ENCODE measurements at places on chromosomes 2 and 18. TPM values are rescaled to one million over a fixed set of nuclear protein-coding genes. Genes with fewer than 3 reads are reported as not detected.

DNA sequence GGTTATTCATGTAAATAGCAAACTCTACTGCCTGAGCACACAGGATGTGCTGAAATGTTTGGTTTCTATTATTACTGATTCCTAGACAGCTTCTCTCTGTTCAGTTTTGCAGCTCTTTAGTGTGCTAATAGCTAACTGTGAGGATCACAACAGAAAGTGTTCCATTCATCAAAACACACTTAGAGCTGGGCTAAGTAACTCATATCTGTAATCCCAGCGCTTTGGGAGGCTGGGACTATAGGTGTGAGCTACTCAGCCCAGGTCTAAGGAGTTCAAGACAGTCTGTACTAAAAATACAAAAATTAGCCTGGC is 63.2 kb downstream of the MOGAT1 start:
- DNase-seq = no peak
- peaks cover 14% of the 10 kb centered on the region for H3K4me1 ChIP-seq
- H3K4me3 ChIP-seq = no peak overlapping the region
- no peaks in the 10 kb centered on the region for H3K36me3 ChIP-seq
- H3K27ac ChIP-seq = no peak overlapping the region
- no peaks in the 10 kb centered on the region for H3K27me3 ChIP-seq

Gene CNTNAP5
- not detected for total RNA-seq

Gene MOCOS
- total RNA-seq = 0.11 TPM

Gene CYBRD1
- 100 TPM for total RNA-seq

Gene CHRND
- 0.19 TPM for total RNA-seq

- H3K27ac ChIP-seq = peak overlapping the region; percentile 60
- DNase-seq = peak; percentile 89
- H3K36me3 ChIP-seq = no peaks in the 10 kb centered on the region
- no peak overlapping the region for H3K4me3 ChIP-seq
- no peaks in the 10 kb centered on the region for H3K27me3 ChIP-seq
These were observed 16.4 kb upstream of the ARMC9 start for GRCh38 chr2:231181860-231182512.

DNA sequence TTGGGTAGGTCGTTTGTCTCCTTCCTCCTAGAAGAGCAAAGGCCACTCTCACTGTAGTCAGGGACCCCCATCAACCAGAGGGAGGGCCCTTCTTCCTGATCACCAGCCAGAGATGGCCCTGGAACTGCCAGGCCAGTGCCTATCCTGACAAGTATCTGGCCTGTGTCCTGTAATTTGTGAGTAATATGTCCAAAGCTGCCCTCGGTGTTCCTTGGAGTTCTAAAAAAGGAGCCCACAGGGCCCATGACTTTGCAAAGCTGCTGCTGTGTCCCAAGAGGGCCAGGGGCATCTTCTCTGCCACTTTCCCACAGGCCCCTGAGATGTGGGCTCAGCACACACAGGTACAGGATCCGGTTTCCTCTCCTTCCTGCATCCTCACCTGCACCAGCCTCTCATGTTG is 212.4 kb downstream of the SEPTIN10 start:
- H3K27ac ChIP-seq = no peak overlapping the region
- H3K36me3 ChIP-seq = no peaks in the 10 kb centered on the region
- no peak overlapping the region for H3K4me3 ChIP-seq
- H3K27me3 ChIP-seq = no peaks in the 10 kb centered on the region
- H3K4me1 ChIP-seq = no peaks in the 10 kb centered on the region

DNA sequence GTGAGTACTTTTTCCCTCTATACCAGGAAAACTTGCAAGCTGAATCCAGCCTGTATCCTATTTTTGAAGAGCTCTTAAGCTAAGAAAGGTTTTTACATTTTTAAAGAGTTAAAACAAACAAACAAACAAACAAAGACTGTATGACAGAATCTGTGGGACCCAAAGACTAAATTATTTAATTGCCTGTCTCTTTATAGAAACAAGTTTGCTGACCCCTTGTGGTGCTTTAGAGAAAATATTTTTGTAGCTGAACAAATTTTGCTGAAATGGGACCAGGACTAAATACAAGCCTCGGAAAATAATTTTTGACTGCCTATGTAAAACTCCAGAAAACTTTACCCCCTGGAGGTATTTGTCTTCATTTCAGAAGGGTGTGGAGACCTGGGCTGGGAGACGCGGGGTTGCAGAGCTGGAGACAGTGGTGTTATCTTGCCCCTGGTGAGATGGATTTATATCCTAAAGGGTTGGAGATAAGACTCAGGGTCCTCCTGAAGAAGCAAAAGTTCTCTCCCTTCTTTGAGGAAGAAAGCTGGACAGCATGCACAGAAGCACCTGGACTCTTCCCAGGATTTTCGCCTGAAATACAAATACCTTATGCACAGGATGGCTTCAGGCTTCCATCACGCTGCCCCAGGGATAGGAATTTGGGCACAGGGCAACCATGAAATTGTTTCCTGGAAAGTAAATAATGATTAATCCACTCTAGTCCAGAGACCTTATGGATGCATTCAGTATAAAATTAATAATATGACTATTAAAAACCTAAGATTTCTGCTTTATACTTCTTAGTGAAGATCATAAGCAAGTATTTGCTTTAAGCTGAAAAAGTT is 54.3 kb downstream of the TMX3 start:
- no peak for DNase-seq
- no peaks in the 10 kb centered on the region for H3K4me1 ChIP-seq
- H3K27ac ChIP-seq = no peak overlapping the region
- no peak overlapping the region for H3K4me3 ChIP-seq

GRCh38 chr2:190819840-190820301 is 60.8 kb upstream of the GLS start:
- H3K27ac ChIP-seq = no peak overlapping the region
- H3K4me1 ChIP-seq = peaks cover 8% of the 10 kb centered on the region
- no peaks in the 10 kb centered on the region for H3K27me3 ChIP-seq
- DNase-seq = no peak
- no peaks in the 10 kb centered on the region for H3K36me3 ChIP-seq
- H3K4me3 ChIP-seq = no peak overlapping the region

DNA sequence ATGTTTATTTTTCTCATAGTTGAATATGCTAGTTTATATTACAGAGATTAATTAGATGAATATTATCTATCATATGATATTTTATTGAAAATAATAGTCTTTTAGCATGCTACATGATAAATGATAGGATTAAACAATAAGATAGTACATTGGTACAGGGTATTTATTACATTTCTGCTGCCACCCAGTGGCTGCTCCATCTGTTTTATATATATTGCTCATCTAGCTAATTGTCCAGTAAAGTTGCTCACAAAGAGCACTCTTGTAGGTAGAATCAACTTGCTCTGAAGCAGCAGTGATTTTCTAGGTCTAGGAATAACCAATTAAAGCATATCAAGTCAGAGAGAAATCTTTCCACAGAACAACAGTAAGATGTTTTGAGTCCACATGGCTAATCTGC is 183.3 kb downstream of the ASXL3 start:
- H3K27me3 ChIP-seq = no peaks in the 10 kb centered on the region
- no peaks in the 10 kb centered on the region for H3K36me3 ChIP-seq
- no peak overlapping the region for H3K27ac ChIP-seq
- H3K4me3 ChIP-seq = no peak overlapping the region
- H3K4me1 ChIP-seq = no peaks in the 10 kb centered on the region
- no peak for DNase-seq

- no peak for DNase-seq
- H3K4me3 ChIP-seq = no peak overlapping the region
- H3K4me1 ChIP-seq = no peaks in the 10 kb centered on the region
- H3K27me3 ChIP-seq = no peaks in the 10 kb centered on the region
- H3K27ac ChIP-seq = no peak overlapping the region
- no peaks in the 10 kb centered on the region for H3K36me3 ChIP-seq
These were observed 76.8 kb upstream of the EPC2 start for GRCh38 chr2:148567716-148568115.

DNA sequence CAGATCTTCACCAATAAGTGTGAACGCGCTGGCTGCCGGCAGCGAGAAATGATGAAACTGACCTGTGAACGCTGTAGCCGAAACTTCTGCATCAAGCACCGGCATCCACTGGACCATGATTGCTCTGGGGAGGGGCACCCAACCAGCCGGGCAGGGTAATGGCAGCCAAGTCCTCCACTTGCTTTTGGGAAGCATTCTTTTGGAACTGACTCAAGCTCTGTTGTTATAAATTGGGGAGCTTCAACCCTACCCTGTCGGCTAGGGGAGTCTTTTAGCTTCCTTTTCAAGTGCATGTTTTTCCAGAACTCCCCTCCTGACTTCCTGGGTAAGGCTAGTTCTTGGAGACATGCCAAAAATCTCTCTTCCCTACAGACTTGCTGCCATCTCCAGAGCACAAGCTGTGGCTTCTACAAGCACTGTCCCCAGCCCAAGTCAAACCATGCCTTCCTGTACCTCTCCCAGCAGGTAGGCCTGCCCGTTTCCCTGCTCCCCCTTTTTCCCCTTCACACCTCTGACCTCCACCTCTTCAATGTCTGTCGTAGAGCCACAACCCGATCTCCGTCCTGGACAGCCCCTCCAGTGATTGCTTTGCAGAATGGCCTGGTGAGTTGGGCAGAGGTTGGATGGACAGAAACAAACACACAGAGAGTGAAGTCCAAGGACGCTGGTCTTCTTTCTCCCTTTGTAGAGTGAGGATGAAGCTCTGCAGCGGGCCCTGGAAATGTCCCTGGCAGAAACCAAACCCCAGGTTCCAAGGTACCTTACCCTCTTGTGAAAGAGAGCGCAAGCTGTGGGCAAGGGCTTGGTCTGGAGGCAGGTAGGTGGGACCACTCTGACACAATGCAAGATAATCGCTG is 1.5 kb downstream of the ZFAND2B start:
- H3K4me1 ChIP-seq = peaks cover 21% of the 10 kb centered on the region
- peak overlapping the region; percentile 78 for H3K4me3 ChIP-seq
- peak overlapping the region; percentile 98 for H3K27ac ChIP-seq
- DNase-seq = no peak
- H3K27me3 ChIP-seq = no peaks in the 10 kb centered on the region

GRCh38 chr2:18311420-18312195 is 248.8 kb downstream of the RDH14 start:
- no peak overlapping the region for H3K27ac ChIP-seq
- H3K27me3 ChIP-seq = no peaks in the 10 kb centered on the region
- no peak for DNase-seq
- H3K4me1 ChIP-seq = no peaks in the 10 kb centered on the region
- no peaks in the 10 kb centered on the region for H3K36me3 ChIP-seq

DNA sequence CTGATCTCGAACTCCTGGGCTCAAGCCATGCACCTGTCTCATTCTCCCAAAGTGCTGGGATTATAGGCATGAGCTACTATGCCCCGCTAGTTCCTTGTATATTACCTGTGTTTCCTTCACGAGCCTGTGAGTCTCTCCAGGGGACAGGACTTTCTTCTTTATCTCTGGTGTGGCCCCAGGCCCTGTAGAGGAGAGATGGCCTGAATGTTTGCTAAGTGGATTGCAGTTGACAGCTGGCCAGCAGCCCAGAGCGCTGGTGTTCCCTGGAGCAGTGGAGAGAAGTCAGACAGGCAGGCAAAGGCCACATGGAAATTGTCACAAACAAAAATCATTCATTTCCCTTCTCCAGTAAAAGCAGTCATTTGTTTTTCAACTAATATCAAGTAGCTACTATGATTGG is 17.9 kb downstream of the LPIN1 start:
- H3K27ac ChIP-seq = no peak overlapping the region
- H3K27me3 ChIP-seq = no peaks in the 10 kb centered on the region
- no peaks in the 10 kb centered on the region for H3K4me1 ChIP-seq
- no peak overlapping the region for H3K4me3 ChIP-seq

- no peak overlapping the region for H3K4me3 ChIP-seq
- H3K36me3 ChIP-seq = no peaks in the 10 kb centered on the region
- H3K27ac ChIP-seq = no peak overlapping the region
- no peaks in the 10 kb centered on the region for H3K4me1 ChIP-seq
- no peak for DNase-seq
- H3K27me3 ChIP-seq = no peaks in the 10 kb centered on the region
These were observed 356.9 kb downstream of the ZNF521 start for GRCh38 chr18:24995056-24995455.

- peak overlapping the region; percentile 94 for H3K27ac ChIP-seq
- peaks cover 24% of the 10 kb centered on the region for H3K4me1 ChIP-seq
- DNase-seq = no peak
- H3K27me3 ChIP-seq = no peaks in the 10 kb centered on the region
These were observed 3.5 kb downstream of the MEIS1 start for GRCh38 chr2:66438498-66438833.

DNA sequence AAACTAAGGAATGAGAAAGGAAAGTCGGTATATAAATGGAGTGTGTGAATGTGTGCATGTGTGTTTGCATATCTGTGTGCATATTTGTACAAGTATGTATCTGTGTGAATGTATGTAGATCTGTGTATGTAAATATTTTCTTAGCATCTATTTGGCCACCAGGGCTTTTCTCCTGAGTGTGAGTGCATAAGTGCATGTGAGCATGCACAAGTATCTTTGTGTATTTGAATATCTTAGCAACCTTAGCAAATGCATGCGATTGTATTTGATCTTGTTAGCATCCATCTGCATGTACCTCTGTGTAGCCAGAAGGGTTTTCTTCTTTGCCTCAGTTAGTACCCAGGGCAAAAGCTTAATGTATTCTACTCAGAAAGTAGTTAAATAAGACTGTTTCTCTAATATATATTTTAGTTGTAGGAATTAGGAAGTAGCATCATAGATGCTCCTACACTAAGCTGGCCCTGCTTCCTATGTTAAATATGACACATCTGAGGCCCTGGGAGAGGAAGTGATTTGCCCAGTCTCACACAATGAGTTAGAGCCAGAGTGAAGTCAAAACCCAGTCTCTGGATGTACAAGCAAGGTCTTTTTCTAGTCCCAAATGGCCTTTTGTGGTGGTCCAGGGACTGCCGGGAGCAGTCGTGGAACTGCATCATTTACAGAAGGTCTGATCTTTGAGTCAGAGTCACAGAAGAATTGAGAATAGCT is 9.2 kb downstream of the FKBP1B start:
- no peaks in the 10 kb centered on the region for H3K27me3 ChIP-seq
- no peak overlapping the region for H3K4me3 ChIP-seq
- H3K4me1 ChIP-seq = no peaks in the 10 kb centered on the region
- no peak for DNase-seq
- no peaks in the 10 kb centered on the region for H3K36me3 ChIP-seq

- no peaks in the 10 kb centered on the region for H3K4me1 ChIP-seq
- no peak overlapping the region for H3K27ac ChIP-seq
- H3K4me3 ChIP-seq = no peak overlapping the region
These were observed 94.4 kb downstream of the LBH start for GRCh38 chr2:30325600-30326328.

DNA sequence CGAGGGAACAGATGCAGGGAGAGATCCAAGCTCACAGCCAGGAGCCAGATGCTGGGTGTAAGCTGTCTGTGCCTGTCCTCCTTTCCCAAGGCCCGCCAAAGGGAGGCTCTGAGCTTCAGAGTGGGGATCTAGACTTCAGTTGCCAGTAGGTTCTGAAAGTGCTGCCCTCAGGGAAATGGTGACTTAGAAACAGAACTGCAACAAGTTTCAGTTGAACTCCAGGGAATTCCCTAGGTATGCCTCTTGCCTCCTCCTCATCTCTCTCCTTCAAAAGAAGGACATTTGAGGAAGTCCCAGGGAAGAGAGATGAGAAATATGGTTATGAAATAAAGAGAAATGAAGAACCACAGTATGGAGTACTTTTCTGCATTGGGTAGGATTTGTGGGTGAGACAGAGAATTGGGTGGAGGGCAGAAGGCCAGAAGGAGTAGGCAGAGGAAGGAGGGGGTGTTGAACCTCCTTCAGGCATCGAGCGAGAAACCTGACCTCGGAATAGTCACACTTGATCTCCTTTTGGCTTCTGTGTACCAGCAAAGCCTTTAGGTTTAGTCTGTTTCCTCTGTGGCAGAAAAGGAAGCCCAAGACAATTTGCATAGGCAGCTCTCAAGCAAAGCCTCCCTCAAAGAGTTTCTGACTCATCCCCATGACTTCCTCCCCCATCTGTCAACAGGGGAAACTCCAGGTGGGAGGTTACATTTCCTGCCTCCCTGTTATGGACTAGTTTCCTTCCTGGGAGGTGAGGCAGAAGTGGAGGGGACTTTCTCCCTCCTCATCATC is 45.7 kb downstream of the QPCT start:
- no peak overlapping the region for H3K27ac ChIP-seq
- no peaks in the 10 kb centered on the region for H3K36me3 ChIP-seq
- H3K4me1 ChIP-seq = no peaks in the 10 kb centered on the region
- H3K27me3 ChIP-seq = no peaks in the 10 kb centered on the region

Gene UGT1A8
- total RNA-seq = not detected

Gene TUBA3E
- 9.5 TPM for total RNA-seq
